ENCODE measurements at places on chromosomes 2 and 18. TPM values are rescaled to one million over a fixed set of nuclear protein-coding genes. Genes with fewer than 3 reads are reported as not detected.

GRCh38 chr2:149989447-149990063 is 402.0 kb upstream of the MMADHC start:
- no peak for DNase-seq

GRCh38 chr18:78679613-78680260 is 299.9 kb upstream of the SALL3 start:
- no peak for DNase-seq

DNA sequence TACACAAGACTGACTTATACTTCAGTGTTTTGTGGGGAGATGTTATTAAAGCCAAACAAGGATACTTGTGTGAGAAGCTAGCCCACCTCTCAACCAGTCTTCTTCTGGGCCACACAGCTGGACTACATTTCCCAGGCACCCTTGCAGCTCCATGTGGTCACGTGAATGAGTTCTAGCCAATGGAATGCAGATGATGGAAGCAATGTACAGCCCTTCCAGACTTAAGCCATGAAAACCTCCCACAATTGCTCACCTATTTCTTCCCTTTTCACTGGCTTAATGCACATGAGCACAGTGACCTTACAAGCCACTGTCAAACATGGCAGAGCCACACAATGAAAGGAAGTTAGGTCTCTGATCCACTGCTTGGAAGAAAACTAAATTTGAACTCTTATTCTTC is 20.4 kb upstream of the FEZ2 start:
- peak; percentile 31 for DNase-seq

GRCh38 chr2:116098049-116098448 is 1655.6 kb downstream of the DPP10 start:
- no peak for DNase-seq

DNA sequence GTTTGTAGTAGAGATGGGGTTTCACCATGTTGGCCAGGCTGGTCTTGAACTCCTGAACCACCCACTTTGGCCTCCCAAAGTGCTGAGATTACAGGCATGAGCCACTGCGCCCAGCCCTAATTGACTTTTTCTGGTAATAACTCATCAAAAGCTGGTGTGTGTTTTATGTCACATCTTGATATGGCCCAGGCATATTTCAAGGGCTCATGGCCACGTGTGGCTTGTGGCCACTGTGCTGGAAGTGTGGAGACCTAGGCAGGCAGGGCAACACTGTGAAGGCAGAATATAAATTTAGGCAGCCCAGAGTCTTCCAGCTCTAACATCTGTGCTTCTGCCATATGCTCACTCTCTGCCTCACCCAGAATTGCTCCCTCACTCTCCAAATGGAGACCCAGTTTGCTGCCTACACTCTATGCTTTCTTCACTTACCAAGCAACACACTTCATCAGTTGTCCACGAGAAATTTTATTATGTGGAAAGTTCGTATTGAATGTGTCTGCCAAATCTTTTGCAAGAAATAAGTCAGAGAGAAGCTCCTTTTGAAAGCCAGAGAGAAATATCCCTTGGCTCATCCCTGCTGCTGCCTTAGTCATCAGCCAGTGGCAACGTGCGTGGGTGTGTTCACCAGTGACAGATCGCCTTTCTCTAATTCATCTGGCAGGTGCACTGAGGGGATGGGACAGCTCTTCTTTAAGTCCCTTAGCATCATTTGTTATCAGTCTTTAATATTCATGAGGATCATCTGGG is 129.4 kb upstream of the CXCR4 start:
- DNase-seq = peak; percentile 90

GRCh38 chr2:214807653-214808052 is 1.8 kb downstream of the BARD1 start:
- DNase-seq = no peak

DNA sequence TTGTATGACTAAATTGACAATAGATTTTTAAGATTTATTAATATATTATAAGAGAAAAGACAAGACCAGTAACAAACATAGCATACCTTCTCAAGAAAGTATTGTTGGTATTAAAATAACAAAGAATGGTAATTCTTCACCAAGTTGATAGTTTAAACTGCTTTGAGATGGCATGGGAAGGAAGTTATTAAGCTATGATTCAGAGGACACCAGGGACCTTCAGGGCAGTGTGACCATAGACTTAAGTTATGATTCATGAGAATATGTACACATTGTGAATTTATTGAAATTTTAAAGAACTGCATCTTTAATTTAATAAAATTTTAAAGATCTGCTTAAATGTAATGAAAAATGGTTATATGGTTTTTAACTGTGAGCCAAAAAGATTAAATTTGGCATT is 205.7 kb downstream of the DSEL start:
- no peak for DNase-seq

DNA sequence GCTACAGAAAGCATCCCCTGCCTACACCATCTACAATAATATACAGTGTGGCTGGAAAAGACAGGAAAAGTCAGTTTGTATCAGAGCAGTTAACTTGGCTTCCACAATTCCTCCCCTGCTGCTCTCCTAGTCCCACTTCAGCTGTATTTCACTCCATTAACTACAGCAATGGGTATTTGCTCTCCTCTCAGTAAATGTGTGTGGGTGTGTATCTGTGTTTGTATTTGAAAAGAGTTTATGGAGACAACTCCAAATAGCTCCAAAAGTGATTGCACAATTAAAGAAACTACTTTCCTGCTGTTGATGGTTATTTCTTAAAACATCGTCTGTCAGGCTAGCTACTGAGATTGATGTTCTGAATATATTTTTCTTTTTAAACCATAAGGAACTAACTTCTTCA is 333.7 kb upstream of the FIGN start:
- no peak for DNase-seq

DNA sequence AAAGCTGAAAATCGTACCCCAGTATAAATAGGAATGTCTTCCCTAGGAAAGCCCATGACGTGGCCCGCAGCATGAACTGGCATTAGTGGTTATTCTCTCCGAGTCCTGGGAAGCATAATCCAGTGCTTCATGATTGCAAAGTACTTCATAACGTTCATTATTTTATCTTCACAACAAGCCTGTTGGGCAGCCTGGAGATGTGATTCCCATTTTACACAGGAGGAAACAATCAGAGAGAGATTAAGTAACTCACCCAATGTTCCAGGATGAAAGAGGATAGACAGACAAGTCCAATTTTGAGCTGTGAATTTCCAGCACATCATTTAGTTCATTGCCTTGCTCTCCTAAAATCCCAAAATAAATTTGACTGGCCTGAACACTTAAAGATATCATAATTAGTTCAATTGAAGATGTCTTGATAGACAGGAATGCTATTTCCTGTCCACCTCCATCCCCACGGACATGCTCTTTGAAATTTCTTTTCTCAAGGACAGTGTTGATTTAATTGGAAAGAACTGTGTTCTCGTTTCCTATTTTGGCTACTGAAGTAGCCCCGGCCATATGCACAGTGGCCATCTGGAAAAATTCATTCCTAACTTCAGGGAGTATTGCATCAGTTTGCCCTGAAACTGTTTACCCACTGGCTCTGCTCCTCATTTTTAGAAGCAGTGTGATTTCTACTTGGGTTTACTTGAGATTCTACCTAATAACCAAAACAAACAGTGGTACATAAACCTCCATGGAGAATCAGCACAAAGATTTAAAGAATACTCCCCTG is 93.9 kb downstream of the VWC2L start:
- DNase-seq = no peak

- no peak for DNase-seq
These were observed 562.6 kb downstream of the ZEB2 start for GRCh38 chr2:143957321-143957720.

DNA sequence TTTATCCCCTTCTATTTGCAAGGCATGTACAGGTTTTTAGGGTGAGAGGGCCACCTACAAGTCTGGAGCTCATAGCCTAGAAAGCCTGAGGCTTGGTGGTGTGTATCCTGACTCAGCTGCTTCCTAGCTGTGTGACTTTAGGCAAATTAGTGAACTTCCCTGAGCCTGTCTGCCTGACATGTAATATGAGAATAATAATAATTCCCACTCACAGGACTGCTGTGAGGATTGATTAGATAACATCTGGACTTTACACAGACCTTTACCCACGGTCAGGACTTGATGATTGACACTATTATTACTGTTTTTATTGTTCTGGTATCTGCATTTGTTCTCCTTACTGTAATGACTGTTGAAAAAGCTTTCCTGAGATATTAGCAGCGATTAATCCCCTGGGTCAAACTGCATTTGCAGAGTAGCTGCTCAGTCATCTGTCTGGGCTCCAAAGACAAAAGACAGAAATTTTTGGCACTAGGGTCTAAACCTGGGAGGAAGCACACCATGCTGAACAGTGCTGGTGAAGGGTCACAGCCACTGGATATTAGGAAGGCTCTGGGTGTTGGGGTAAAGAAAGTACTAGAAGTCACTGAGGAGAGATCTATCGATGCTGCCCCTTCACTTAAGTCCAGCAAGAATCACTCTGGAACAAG is 276.5 kb upstream of the FN1 start:
- DNase-seq = no peak

GRCh38 chr18:267380-267687 is 513 bp downstream of the THOC1 start:
- DNase-seq = no peak

DNA sequence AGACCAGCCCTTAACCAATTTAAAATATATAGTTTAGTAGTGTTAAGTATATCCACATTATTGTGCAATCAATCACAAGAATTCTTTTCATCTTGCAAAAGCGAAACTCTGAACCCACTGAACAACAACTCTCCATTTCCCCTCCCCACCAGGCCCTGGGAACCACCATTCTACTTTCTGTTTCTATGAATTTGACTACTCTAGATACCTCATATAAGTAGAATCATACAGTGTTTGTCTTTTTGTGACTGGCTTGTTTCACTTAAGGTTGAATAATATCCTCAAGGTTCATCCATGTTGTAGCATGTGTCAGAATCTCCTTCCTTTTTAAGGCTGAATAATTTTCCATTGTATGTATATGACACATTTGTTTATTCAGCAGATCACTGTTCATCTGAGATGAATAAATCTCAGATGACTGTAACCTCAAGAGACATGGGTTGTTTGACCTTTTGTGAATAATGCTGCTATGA is 8.1 kb upstream of the SOS1 start:
- no peak for DNase-seq

DNA sequence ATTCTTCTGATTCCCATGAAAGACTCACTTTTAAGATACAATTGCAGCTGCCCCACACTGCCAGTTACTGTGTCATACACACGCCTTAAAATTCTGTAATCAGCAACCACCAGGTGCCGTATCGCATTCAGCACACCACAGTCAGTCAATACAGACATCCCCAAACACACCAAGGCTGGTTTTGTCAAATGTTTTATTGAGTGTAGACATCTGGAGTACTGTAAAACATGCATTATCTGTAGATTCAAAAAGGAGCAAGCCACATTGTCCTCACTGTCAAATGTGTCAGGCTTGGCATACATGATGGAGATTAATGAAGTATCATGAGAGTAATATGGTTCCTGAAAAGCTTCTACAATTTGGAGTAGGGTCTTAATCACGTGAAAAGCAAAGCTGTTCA is 109.7 kb upstream of the SP3 start:
- DNase-seq = no peak

DNA sequence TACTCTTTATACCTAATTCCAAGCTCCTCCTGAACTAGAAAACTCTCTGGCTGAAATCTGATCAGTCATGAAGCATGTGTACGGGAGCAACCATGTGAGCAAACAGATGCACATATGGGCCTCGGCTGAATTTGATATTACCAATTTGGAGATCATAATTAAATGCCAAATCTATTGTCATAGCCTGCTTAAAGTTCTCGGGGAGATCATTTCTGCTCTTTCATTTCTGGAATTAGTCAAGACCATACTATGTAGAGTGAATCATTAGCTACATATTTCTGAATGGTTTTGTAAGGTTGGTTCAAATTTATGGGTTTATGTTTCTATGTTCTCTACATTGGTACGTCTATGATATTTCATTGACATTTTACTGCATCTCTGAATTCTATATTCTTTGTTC is 205.5 kb downstream of the UBE2E3 start:
- DNase-seq = no peak

GRCh38 chr18:36109737-36110136 is 19.4 kb downstream of the SLC39A6 start:
- no peak for DNase-seq

FAM136A gene
- total RNA-seq = 24.5 TPM

SEMA4F gene
- total RNA-seq = 5.5 TPM

ADRA2B gene
- 6.0 TPM for total RNA-seq

CLEC4F gene
- 0.42 TPM for total RNA-seq

WDR35 gene
- total RNA-seq = 11.8 TPM

CABLES1 gene
- 3.8 TPM for total RNA-seq

FRZB gene
- 15.4 TPM for total RNA-seq

CAB39 gene
- total RNA-seq = 105 TPM

FLACC1 gene
- 3.8 TPM for total RNA-seq

Measured in esophagus muscularis mucosa (tissue), 4 donors.